Stimulated activated CD4-positive, alpha-beta T cell treated with anti-CD3 and anti-CD28 coated beads, Interleukin-12 subunit alpha, Interleukin-12 subunit beta, amount 100 ng/mL, for 24 hours (primary cell): ENCODE measurements at places on chromosomes 16 and 17.

DNA sequence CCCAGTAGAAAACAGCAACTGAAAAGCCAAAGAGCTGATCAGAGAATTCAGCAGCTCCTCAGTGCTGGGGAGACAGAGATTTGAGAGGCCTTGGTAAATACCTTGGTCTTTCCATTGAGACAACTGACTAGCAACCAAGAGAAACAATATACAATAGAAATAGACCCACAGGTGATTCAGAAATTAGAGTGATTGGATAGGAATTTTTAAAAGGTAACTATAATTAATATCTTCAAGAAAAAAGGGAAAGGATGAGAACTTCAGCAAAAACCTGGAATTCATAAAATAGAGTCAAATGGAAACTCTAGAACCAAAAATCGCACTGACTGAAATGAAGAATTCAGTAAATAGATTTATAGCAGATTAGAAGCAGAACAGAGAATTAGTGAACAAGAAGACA lies 32.5 kb upstream of the ITGAX start:
- no peak for DNase-seq

DNA sequence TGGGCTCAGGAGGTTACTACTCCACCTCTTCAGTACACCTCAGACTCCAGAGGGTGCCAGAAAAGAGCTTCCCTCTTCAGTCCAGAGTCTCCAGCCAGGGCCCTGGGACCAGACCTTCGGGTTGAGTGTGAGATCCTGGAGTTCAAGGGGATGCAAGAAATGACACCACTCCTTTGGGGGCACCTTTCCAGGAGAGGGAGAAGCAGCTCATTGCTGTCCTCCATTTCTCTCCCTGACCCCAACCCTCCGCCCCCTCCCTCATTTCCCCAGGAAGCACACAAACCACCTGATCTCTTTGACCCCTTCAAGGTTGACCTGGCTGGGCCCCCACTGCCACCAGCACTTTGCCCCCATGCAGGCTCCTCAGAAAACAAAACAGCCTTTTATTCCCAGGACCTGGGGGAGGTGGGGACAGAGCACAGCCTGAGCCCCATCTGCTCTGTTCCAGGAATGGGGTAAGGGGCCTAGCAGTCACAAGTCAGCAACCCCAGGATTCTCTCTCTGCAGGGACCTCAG lies 21.4 kb downstream of the CDH5 start:
- DNase-seq = no peak

DNA sequence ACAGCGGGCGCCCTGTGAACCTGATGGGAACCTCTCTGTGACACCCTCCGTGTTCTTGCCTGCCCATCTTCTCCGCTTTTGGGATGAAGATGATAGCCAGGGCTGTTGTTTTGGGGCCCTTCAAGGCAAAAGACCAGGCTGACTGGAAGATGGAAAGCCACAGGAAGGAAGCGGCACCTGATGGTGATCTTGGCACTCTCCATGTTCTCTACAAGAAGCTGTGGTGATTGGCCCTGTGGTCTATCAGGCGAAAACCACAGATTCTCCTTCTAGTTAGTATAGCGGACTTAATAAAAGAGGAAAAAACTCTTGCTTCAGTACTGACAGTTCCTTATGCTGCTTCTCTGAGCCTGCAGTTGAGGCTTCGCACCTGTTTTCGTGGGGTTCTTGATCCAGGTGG lies 10.5 kb downstream of the CDK5RAP3 start:
- no peak for DNase-seq

- DNase-seq = no peak
These were observed 3.6 kb downstream of the ADCY7 start for GRCh38 chr16:50269769-50270509.

DNA sequence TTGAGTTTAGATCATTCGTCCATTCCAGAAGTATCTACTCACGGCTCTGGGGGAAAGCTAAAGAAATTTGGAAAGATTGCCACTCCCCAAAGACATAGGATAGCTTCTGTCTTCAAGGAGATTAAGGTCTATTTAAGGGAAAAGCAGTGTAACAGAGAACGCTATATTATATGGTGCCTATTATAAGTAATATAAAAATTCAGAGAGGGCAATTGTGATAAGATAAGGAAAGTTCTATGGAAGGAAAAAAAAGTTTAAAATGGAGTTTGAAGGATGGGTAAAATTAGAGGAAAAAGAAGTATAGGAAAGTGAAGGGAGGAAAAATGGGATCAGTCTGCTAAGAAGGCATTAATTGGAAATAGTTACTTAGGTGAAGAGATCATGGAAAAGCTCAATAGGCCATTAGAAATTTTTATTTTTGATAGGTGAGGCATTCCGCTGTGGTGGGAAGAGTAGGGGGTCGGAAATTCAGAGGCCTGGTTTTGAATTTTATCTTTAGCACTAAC lies 690 bp upstream of the CDC27 start:
- no peak for DNase-seq

DNA sequence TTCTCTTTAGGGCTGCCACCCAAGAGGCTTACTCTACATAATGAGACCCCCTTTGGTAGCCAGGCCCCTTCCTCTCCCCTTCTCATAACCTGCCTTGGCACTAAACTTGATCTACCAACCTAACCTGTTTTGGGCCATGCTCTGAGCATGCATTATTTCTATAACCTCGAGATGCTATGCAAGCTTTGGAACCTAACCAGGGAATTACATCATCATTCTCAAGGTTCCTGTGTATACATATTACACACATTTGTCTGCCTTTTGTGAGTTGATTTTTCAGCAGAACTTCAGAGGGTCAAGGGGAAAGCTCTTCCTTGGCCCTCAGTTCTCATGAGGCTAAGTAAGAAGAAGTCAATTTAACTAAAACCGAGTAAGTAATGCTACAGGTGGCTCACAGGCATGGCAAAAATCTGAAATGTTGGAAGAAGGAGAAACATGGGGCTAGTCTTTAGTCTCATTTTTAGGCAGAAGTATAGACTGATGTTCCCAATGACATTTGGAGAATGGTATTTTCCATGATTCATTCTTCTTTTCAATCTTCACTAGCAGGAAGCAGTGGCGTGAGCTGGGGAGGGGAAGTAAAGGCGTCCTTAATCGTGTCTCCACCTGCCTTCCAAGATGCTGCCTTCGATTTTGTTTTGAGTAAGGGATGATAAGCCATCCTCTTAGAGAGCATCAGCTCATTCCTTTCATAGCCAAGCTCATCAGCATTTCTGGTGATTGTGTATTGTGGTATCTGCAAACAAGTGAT lies 308.4 kb downstream of the ABCC12 start:
- no peak for DNase-seq

DNA sequence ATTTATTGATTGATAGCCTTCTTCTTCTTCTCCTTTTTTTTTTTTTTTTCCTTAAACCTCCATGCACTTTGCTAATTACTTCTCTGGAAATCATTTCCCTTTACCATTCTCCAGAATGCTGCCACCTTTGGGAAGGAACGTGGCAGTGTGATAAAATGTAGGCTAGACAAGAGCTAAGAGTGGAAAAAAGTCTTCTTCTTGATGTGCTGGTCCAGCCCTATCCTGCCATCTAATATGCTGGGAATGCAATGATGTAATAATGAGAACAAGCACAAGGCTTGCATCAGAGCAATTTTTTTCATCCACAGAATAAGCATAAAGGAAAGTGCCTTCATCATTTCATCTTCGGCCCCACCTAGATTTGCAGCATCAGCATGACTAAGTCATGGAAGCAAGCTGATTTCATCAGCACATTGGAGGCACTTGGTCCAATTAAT lies 128.7 kb upstream of the ZFHX3 start:
- DNase-seq = no peak

GRCh38 chr17:44417553-44417952 lies 28.1 kb upstream of the ITGA2B start:
- DNase-seq = no peak

DNA sequence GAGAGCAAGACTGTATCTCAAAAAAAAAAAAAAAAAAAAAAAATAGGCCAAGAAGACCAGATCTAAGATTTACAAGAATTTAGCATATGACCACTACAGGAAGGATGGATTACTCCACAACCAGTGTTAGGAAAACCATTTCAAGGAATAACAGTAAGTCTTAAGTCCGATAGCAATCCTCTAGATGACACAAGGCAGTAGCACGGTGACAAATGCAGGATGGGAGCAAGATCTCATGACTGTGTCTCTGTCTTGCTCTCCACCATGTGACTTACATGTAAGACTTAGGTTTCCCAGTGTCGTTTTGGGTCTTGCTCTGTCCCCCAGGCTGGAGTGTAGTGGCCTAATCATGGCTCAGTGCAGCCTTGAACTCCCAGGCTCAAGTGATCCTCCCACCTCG lies 27.8 kb downstream of the C16orf96 start:
- no peak for DNase-seq

GRCh38 chr17:56917559-56918296 lies 3.9 kb upstream of the TRIM25 start:
- no peak for DNase-seq

DNA sequence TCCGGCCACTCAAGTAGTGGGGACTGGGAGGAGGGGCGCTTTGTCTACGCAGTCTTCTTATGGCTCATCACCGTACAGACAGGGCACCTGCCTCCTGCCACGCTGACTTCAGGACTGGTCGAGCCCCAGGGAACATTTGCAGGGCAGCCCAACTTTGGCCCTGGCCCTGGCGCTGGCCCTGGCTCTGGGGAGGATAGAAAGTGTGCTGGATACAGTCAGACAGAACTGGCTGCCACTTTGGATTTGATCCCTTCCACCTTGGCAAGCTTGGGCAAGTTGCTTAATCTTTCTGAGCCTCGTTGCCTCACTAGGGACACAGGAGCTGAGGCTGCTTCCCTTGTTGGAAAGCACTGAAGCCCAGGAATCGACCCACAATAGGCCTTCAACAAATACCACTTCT lies 13.6 kb downstream of the LGALS9 start:
- no peak for DNase-seq

DNA sequence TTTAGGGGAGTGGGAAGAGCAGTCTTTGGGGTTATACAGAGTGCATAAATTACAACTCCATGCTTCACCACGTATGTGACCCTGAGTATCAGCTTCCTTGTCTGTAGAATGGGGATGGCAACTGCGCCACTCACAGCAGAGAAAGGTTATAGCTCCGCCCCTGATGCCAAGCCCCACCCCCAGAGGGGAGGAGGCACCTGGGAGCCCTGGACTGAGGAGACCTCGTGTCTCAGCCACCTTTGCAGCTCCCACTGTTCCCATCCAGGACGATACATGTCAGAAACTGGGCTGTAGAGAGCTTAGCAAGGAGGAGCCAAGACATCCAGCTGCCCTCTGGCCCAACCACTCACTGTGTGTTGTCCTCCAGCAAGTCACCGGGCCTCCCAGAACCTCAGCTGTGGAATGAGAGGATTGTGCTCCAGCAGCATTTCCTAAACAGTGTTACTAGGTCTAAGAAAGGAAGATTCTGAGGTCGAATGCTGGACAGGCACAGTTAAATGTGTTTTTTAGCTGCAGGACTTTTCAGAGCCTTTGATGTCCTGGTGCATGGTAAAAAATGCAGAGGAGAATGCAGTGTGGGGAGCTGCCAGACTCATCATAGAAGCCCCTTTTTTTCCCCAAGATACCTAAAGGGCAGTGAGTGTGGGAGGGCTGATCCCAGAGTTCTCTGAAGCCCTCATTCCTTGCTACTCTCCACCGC lies 49.4 kb downstream of the BEAN1 start:
- DNase-seq = peak; percentile 50

- DNase-seq = no peak
These were observed 10.0 kb upstream of the ZNF23 start for GRCh38 chr16:71472051-71472450.

DNA sequence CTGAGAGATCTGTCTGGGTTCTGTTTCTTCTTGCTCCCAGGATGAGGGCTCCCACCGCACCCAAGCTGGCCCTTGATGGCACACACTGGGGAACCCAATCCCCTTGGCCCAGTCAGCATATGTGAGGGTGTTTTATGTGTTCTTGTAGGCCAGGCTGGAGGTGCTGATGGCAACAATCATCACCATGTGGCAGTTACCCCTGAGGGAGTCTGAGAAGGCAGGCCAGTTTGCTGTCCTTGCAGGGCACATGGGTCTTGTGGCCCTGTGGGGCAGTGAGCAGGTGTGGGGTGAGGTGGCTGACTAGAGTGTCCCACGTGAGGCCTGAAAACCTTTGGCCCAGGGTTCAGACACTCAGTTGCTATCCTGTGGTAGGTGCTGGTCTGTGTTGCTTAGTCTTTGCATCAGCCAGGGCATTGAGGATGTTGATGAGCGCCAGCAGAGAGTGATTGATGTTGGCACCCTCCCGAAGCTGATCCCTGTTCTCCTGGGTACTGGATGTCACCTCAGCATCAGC lies 2183.0 kb downstream of the TP53TG3F start:
- no peak for DNase-seq

DNA sequence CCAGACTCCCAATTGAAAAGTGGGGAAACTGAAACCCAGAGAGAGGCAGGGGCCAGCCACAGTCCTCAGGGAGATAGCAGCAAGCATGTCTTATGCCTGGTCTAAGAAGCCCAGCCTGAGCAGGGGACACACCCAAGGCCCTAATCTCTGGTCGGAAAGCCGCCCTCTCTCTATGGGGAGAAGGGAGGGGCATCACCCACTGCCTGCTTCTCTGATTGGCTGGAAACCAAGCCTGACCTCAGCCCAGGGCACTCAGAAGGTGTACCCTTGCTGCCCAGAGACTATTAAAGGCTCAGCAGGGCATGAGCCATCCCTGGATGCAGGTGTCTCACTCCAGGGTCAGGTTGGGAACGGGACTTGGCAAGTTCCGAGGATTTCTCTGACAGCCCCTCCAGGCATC lies 5.7 kb upstream of the KRT13 start:
- no peak for DNase-seq
